ENCODE measurements at places on chromosomes 12 and 14.

GRCh38 chr14:61033855-61034254, 52.8 kb downstream of the SLC38A6 start:
- no peak for DNase-seq

DNA sequence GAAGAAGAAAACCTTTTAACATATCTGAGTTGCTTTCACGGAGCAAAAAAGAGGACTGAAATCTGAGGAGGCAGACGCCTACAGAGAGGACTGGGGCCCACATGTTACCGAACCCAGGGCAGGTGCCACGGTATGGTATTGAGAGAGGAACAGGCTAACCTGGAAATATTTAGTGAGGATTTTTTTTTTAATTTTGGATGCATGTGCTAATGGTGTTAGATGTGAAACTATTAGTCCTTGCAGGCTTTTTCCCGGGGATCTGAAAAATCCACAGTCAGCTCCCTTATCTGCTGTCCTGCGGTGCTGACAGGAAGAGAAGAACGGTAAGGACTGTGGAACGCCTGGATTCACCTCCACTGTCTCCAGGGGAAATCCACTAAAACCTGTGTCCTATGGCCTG, 819.7 kb downstream of the TMEM121 start:
- no peak for DNase-seq

DNA sequence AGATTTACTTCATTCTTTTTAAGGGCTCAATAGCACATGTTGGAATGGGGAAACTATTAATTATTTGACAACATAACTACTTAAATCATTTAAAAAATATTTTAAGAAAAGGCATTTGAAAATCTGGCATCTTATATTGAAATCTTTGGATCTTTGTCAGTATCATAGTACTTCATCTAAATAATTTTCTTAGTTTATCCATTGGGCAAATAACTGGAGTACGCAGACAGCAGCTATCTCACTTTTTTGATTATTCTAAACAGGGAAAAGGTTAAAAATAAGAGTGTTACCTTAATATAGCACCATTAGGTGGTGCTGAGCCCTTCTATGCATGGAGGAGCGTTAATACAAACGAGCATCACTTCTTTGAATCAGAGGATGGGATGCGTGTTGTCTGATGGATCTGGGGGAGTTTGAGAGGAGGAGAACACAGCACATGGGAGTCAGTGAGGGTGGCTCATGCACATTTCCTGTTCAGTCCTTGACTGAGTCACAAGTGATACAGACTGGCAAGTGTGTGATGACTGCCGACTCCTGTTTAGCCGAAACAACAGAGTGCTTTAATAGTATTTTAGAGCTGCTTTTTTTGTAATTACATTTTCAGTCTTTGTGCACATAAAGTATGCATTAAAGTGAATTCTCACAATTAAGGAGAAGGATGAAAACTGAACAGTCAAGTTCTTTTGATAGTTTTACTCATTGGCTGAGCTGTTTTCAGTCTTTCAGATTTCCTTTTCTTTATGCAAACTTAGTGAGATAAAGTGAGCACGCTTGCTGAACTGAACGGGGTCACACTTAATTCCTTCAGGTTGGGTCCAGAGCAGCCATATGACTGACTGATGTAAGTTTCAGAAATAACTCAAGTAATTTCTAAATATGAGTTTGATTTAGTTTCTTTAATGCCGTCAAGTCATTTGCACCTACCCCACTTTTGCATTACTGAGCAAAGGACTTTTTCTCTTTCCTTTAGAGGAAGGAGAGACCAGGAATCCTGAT, 92.7 kb downstream of the DIP2B start:
- peak; percentile 26 for DNase-seq

- DNase-seq = no peak
Measured at GRCh38 chr14:33451211-33451610, 499.7 kb downstream of the EGLN3 start.

- DNase-seq = no peak
Measured at GRCh38 chr12:62910549-62911169, 24.3 kb downstream of the PPM1H start.

DNA sequence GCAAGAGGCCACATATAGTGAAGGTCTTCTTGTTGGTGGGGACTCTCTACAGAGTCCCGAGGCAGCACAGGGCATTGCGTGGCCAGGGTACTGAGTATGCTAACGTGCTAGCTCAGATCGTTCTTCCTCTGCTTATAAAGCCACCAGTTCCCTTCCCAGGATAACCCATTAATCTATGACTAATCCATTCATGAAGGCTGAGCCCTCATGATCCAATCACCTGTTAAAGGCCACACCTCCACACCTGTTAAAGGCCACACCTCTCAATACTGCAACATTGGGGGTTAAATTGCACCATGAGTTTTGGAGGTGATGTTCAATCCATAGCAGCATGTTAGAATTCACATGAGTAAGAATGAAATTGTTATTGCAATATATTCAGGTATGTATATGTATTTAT, 12.8 kb upstream of the YARS2 start:
- DNase-seq = no peak

GRCh38 chr12:93300611-93301021, 77.1 kb upstream of the NUDT4 start:
- DNase-seq = no peak

DNA sequence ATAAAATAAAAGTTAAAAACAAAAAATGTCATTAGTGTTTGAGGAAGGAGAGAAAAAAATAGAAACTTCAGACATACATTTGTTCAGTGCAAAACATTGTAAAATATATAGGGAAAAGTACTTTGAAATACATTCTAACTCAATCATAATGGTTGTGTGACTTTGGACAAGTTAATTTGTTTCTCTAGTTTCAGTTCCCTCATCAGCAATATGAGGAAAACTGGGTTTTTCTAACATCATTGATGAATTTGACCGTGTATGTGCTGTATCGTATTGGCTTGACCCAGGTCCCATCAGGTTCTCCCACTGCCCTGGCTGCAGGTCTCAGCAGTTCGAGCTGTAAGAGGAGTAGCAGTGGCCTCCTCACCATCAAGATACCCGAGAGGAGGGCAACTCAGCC, 173.9 kb upstream of the ATF7IP start:
- no peak for DNase-seq

DNA sequence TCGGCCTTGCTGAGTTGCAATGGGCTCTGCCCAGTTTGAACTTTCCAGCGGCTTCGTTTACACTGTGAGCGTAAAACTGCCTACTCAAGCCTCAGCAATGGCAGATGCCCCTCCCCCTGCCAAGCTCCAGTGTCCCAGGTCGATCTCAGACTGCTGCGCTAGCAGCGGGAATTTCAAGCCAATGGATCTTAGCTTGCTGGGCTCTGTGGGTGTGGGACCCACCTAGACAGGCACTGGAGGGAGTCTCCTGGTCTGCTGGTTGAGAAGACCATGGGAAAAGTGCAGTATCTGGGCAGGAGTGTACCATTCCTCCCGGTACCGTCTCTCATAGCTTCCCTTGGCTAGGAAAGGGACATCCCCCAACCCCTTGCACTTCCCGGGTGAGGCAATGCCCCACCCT, 88.2 kb downstream of the KLHL28 start:
- DNase-seq = no peak

GRCh38 chr12:52042706-52043385, 8.4 kb upstream of the NR4A1 start:
- DNase-seq = no peak

- no peak for DNase-seq
Measured at GRCh38 chr14:32017587-32017986, 59.5 kb upstream of the ARHGAP5 start.

DNA sequence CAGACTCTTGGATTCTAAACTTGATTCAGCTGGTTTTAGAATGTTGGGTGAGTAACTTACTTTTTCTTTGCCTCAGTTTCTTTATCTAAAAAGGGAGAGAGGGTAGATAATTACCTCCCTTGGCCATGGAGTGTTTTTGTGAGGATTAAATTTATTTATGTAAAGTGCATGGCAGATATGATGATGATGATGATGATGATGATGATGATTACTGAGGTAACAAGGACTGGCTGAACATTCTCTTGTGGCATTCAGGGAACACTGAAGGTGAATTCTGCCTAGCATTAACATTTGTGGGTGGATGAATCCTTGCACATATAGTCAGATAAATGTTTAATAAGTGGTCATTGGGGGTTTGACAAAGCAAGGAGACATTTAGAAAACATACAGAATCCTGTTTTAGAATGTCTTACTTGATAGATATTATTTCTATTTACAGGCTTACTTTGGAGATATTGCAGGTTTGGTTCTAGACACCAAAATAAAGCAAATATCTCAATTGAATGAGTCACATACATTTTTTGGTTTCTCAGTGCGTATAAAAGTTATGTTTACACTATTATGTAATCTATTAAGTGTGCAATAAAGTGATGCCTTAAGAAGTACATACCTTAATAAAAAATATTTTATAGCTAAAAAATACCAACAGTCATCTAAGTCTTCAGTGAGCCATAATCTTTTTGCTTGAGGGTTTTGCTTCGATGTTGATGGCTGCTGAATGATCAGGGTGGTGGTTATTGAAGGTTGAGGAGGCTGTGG, 123.2 kb downstream of the SNAPC1 start:
- DNase-seq = no peak

DNA sequence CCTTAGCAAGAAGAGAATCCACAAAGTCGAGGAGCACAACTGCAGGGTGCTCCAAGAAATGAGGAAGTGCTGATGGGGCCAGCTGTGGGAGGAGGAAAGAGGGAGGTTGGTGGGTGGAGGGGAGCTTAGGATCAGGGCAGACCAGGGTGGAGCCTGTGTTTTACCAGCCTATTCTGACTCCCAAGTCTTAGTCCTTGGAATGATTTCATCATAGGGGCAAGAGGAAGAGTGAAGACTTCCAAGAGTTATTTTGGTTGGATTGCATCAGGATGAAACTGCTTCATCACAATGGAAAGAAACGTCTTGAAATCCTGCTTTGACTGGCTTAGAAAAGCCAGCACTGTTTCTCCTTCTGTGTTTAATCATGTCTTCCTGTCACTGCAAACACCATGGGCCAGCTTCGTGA, 194.0 kb downstream of the DPF3 start:
- DNase-seq = no peak

GRCh38 chr12:32891526-32891925, 5.1 kb downstream of the PKP2 start:
- no peak for DNase-seq

GRCh38 chr12:28500373-28501024, 310.2 kb downstream of the CCDC91 start:
- DNase-seq = no peak

DNA sequence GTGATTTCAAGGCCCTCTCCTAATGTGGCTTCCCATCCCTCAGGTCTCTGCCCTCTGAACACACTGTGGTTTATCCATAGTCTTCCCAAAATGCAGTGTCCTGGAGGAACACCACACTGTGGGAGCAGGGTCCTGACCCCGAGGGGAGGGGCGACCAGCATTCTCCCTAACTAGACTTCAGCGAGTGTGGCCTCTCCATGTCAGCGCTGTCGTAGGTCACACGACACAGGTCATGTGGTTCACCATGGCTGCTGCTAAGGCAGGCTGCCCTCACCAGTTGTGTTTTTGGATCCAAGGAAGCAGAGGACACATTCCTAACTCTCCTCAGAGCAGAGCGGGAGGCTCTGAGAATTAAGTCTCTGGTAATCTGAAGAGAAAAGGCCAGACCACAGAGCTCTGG, 50.5 kb downstream of the SSH1 start:
- no peak for DNase-seq

DNA sequence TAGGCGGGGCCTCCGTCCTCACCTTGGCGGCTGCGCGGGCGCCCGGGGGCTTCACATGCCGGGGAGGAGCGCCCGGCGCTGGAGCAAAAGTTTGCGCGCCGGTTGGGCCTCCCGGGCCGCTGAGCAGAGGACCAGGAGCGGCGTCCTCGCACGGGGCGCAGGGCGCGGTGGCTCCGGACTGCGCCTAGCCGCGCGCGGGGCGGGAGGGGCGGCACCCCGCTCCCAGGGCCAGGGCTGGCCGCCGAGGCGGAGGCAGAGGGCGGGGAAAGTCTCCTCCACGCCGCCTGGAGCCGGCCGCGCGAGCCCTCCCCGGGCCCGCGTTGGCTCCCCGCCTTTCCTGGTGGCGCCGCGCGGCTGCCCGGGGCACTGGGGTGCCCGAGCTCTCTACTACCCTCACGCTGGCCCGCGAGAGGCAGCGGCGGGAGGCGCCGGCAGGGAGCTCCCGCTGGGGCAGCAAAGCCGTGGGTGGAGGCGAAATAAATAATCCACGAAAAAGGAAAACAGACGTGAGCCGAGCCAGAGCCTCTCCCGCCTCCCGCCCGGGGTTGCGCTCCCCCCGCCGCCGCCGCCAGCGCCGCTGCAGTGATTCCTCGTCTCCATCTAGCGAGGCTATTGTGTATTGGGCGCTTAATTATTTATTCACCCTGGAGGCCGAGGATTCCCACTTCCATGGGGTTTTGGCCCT, 400 bp upstream of the PRIMA1 start:
- DNase-seq = peak; percentile 85

DNA sequence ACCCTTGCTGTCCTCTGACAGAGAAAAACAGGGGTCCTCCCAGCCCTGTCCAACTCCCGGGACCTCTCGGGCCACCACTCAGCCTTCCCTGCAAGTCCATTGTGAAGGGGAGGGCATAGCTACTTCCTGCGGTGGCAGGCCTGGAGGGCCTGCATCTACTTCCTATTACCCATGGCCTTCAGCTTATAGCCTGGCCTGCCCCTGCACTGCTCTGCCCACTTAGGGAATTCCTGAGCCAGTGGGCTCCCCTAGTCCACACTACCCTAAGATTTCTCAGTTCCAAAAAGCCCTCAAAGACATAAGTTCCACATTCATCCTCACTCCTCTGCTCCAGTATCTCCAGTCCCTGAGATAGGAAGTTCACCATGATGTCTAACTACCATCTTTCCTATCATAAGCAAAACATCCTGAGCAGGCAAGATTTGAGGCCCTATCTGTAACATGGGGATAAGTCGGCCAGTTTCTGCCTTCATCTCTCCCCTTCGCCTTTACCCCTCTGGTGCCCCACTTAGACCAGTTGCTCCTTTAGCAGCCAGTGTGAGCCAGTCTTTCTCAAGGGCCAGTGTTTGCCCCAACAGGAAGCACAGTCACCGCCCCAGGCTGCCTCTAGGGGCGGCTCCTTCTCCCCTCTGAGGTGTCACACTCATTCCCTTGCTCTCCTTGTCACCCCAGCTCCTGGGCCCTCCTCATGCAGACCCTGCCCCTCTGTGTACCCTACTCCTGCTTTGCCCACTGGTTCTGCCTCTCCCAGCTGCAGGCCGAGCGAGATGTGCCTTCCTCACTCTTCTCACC, 10.9 kb downstream of the HDAC7 start:
- DNase-seq = no peak

DNA sequence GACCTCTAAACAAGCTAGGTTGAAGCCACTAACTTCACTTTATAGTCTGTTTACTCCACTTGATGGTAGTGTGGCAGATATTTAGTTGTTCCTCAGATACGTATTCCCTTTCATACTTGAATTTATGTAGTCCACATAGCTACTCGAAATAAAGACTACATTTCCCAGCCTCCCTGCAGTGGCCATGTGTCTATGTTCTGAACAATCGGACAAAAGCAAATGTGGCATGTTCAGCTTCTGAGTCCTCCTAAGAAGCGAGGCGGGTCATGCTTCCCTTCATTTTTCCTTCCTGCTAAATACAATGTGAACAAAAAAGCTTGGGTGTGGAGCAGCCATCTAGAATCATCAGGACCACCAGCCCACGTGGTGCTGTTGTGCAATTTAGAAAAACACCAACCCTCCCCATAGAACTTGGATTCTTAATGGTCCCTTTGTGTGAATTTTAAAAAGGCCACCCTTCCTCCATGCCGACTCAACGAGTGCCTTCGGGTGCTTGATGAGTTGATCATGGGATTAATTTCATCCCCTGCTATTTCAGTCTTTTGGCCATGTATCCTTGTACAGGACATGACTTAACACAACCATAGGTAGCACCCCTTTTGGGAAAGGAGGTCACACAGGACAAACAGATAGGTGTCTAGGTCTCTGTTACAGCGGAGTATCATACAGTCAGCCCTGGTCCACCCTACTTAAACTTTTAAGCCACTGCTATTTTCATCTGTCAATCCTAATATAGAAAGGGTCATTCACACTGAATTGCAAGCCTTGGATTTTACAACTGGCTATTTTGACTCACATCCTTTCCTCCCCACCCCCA, 60.7 kb downstream of the ZFC3H1 start:
- no peak for DNase-seq

All from midbrain (tissue), 1 donor.